ENCODE measurements at places on chromosomes 11 and 22.

- DNase-seq = no peak
Measured at GRCh38 chr11:8283465-8284230, 20.0 kb upstream of the LMO1 start.

DNA sequence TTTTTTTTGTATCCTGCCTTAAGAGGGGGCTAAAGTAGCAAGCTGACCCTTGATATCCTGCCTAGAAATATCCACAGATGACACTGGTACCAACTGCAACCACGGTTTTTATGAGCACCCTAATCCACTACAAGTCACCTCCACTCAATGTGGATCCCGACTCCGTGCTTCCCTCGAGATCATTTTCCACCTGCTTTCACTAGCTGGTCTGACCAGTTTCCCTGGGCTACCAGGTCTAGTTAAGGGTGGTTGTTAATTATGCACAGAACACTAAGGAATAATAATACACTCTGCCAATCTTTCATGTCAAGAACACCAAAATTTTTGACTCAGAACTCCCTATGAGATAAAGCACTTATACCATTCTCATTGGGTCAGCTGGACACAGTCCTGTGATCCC, 82.3 kb downstream of the ABTB2 start:
- DNase-seq = no peak

GRCh38 chr11:117883063-117883462, 6.6 kb upstream of the FXYD6 start:
- no peak for DNase-seq

GRCh38 chr11:123558536-123559315, 95.7 kb downstream of the SCN3B start:
- no peak for DNase-seq

DNA sequence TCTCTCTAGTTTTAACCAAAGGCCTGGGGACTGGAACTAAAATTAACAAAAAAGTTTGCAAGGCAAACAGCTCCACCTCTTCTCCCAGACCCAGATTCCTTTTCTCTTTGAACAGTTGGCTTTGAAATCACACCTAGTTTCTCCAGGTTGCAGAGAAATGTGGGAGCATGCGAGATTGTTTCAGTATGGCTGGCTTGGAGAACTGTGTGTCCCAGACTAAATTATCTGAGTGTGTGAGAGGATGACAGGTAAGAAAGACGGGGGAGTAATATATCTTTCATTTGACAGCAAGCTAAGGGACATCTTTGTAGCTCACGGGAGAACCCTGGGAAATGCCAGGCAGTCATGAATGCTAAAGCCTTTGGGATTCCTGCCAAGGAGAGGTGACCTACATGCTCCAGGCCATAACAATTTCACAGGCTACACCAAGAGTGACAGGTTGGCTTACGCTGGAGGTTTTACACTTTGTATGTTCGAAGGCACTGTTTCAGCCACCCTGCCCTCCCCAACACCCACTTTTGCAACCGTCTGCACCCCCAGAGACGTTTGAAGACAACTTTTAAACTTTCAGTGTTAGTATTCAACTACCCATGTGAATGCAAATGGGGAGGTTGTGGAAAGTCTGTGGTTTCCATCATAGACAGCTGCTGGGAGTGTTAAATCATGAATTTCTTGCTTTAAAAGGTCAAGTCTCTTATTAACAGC, 109.3 kb upstream of the SNX19 start:
- no peak for DNase-seq

- DNase-seq = no peak
Measured at GRCh38 chr22:36289406-36289870, 36.5 kb downstream of the APOL1 start.

DNA sequence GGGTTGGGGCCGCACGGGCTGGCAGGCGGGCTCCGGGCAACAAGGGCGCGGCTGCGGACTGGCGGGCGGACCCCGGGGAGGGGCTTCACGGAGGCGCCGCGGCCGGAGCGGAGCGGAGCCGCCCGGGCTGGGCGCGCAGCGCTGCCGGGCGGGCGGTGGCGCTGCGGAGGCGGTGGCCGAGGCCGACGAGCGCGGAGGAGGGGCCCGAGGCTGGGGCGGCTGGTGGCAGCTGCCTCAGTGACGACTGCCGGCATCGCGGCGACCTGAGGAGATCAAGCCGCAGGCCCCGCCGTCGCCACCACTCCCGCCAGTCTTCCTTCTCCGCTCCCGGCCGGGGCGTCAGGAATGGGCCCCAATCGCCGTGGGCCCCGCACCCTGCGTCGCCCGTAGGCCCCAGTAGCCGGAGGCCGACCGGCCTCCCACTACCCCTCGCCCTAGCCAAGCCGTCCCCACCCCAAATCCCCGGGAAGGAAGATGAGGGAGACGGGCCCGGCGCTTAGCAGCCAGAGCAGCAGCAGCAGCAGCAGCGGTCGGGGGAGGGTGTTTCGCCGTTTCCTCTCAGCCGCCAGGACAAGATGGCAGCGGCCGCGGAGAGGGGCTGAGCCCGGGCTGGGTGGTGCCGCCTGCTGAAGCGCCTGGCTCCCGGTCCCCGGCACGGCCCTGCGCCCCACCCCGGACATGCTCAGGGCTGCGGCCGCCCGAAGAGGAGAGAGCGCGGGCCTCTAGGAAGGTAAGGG, at the start of gene HIPK3:
Gene HIPK3 (plus strand): TSS at position 222 of the 737 bp plus-strand sequence.
- peak; percentile 51 for DNase-seq

All from activated T-cell treated with anti-CD3 and anti-CD28 coated beads for 1 hour (primary cell).